ENCODE measurements at places on chromosomes 6 and 20.

DNA sequence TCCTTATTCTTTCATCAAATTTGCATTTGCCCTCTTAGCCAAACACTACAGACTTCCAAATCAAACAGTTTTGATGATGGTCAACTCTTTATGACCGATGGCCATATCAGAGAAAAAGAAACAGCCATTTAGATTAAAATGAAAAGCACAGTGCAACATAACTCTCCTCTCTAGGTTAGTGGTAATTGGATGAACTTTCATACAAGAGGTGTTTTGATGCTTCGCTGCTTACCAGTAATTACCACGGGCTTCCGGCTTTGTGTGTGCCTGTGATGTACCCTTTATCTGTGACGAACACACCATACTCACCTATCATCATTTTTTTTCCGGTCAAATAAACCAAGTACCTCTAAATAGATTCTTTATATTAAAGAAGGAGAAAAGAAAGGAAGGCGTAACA lies 181.8 kb downstream of the FOXA2 start:
- no peak for DNase-seq

DNA sequence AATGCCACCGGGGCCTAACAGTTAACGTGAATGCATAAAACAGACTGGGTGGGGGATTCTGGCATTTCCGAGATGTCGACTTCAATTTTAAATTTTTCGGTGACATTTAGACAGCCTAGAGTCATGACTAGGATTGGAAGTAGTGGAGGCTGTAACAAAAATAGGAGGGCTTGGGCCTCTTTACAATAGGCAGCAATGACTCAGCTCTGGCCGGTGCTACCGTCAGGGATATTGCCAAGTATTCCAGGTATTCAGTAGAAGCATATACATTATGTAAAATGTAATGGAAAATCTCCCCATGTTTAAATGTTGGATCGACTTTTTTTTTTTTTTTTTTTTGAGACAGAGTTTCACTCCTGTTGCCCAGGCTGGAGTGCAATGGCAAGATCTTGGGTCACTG lies 136.2 kb upstream of the STMND1 start:
- DNase-seq = no peak

DNA sequence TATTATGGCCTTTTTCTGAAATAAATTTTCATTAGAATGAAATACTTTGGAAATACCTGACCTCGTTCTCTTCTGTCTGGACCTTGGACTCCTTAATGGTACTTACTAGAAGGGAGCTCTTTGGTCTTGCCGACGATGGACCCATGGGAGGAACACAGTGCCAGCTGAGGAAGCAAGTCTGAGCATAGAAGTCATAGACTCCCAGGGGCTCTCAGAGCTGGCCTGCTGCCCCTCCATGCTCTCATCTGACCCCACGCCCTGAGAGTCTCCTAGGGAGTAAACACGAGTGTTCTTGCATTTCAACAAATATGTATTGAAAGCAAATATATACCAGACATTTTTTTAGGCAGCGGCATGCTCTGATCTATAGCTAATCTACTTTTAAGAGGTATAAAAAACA lies 87.8 kb downstream of the PLEKHG1 start:
- DNase-seq = no peak

GRCh38 chr6:44740566-44741120 lies 353.1 kb downstream of the CDC5L start:
- DNase-seq = no peak

- no peak for DNase-seq
These were observed 199.2 kb upstream of the CDH4 start for GRCh38 chr20:61052776-61053442.

DNA sequence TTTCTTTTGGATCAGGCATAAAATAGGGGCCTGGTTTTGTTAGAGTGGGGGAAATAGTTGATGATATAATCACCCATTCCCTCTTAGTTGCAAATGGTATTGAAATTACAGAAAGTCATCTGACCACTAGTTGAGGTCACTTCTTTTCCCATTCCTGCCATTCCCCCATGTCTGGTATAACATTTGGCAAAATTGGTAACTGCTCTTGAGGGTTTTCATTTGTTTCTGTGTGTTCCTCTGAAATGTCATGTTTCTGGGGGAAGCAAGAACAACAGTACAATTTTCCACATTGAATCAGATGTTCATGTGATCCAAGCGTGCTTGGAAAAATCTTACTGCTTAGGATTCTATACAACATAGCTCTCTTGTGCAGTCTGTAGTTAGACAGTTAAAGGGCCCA lies 7.3 kb downstream of the AIG1 start:
- DNase-seq = no peak

DNA sequence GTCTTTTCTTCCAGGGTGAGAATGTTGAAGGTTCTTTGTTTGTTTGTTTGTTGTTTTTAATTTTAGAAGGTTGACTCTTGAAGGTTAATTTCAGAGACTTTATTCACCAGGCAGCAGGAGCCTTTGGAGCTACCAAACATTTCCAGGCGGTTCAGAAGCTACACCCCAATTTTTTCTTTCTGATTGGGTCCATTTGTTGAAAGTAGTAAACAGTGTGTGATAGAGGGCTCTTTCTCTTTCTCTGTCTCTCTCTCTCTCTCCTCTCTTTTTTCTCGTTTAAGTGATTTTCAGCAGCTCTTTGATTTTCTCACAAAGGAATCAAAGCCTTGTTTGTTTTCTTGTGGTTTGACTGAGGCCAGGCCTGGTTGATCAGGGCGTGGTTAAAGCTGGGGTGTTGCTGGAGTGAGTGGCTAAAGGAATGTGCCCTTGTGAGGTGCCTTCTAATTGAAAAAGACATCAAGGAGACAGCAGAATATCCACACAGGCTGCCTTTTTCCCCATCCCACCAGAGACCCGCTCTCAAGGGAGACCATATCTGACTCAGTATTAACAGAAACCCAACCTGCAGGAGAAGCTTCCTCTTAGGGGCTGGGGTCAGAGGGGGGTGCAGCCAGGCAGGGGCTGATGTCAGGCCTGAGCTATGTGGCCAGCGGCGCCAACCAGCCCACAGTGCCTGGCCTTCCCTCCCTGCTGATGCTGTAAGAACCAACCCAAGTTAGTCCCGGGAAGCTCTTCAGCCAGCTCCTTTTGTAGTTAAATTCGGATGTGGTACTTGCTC lies 40.4 kb upstream of the NAA20 start:
- DNase-seq = no peak

- no peak for DNase-seq
These were observed 2.2 kb upstream of the BTN3A2 start for GRCh38 chr6:26362836-26363220.

DNA sequence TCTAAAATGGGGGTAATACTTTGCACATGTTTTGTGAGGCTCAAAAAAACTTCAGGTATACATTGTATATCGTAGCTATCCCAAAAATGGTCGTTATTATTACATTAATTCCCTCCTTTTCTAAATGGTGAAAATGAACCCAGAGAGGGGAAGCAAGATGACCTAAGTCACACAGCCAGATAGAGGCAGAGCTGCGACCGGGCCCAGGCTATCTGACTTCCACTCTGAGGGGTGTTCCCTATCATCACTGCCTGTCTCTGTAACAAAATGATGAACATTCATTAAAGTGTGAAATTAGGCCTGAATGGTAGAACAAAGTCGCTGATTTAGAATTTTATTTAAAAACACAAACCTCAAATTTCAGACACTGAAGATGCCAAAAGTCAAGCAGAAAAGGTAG lies 29.1 kb upstream of the RIMS4 start:
- no peak for DNase-seq

DNA sequence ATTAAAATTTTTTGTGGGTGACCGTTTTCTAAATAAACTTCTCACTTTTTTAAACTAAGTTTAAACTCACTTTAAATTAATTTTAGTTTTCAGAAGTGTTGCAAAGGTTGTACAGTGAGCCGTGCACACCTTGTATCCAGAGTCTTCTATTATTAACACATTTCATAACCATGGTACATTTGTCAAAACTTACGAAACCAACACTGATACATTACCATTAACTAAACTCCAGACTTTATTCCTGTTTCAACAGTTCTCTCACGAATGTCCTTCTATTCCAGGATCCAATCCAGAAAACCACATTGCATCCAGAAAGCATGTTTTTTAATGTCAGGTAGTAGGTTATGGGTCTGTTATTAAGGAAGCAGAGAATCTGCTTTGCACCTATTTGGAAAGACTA lies 319.9 kb downstream of the CBLN4 start:
- no peak for DNase-seq

GRCh38 chr20:22496817-22497216 lies 87.6 kb downstream of the FOXA2 start:
- DNase-seq = no peak

GRCh38 chr6:37524025-37524969 lies 24.6 kb upstream of the CCDC167 start:
- DNase-seq = no peak

DNA sequence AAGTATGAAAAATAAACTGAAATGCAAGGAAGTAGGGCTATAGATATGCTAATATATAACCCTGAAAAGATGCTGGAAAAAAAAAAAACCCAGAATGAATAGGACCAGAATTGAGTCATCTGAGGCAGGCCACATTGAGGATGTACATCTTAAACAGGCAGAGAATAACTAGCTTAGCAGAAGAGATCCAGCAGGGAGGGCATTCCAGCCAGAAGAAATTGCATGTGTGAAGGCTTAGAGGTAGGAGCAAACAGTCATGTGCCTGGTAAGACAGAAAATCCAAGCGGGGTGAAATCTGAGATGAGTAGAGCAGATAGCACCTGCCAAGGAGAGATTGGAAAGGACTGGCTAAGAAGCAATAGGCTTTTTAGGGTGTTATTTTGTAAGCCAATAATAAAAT lies 2.6 kb downstream of the COL19A1 start:
- DNase-seq = no peak

DNA sequence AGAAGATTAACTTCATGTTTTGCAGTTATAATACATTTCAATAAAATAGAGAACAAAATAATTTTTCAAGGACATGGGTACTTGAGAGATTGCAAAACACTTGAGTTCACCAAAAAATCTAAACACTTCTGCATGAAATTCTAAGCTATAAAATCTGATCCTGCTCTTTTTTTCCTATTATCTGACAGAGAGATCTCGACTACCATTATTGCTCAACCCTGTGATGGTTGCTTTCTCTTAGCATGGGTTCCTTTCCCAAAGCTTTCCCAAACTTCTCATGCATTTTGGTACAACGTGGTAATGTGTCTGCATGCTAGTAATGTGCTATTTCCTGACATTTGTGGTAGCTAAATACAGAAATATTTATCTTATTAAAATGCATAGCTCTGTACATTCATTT lies 1243.1 kb upstream of the ADGRB3 start:
- no peak for DNase-seq

DNA sequence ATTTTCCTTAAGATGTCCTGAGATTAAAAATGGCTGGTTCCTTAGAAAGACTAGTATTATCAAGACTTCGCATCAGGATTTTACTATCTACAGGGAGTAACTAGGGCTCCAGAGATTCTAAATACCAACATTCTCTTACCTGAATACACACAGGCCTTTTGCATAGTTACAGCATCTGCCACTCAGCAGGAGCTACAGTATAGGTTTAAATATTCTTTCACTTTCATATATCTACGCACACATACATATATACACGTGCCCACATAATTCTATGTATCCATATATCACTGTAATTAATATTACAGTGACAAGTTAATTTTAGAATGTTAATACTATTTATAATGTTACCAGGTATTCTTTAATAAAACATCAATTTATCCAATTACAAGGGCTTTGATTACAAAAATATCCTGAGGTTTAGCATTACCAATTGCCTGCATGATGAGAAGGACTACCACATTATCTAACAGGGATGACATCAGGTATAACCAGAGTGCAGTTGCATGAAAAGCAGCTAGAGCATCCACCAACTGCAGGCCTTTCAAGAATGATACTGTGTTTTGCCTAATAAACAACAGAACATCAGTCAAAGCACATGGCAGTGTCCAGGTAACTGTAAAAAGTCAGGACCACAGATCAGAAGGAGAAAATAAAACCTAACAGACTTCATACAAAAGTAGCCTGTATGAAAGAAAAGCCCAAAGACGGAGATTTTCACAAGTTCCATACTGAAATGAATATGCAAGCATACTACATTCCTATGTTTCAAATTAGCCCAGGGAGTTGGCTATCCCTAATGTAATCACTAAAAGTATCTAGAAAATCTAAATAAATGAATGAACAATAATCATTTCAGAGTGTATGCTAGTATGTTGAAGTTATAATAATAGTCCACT lies 268.7 kb downstream of the PTPRK start:
- no peak for DNase-seq

DNA sequence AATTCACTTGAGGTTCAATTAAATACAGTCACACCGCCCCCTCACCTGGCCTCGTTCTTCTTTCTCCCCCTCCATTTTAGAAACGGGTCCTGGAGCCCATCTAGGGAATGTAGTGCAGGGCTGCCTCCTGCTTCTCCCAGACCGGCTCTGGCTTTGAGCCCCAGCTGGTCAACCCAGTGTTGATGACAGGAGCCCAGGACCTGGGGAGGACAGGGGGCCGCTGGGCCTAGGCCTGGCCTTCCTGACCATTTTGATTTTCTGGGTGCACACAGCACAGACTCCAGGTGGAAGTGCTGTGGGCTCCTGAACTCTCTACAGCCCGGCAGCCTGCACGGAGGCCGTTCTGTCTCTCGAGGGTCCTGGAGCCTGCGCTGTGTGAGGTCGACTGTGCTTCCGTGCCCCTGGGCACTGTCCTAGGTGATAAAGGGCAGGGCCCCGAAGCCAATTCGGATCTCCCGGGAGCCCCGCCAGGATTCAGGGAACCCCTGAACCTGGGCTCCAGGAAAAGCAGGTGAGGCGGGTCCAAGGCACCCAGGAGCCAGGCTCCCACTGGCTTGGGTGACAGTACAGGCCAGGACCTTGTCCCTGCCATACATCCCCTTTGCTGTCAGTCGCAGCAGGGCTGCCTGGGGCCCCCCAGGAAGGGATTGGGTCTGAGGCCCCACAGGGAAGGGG lies 23.3 kb downstream of the NPEPL1 start:
- no peak for DNase-seq

DNA sequence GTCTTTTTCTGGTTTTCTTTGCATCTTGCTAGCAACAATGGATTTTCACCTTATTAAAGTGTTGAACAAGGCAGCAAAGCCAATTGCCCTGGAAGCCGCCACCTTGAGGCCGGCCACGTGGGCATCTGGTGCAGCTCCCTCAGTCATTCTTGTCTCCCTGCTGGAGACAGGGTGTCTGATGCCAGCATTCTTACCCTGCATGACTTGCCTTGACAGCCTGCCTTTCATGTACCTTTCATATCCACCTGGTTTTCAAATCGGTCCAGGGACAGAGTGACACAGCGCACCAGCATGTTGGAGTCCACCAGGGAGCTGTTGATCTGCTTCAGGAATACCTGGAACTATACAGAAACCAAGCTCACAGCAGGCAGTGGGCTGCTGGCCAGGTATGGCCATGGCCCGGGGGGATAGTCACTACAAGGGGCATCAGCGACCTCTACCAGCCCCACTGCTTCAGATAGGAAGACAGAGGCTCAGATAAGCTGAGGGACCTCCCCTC lies 49.8 kb downstream of the MYH7B start:
- no peak for DNase-seq

- DNase-seq = no peak
These were observed 1546.3 kb downstream of the HACE1 start for GRCh38 chr6:103313432-103313831.

- no peak for DNase-seq
These were observed 601 bp upstream of the ATRN start for GRCh38 chr20:3470208-3470626.
